Esophagus muscularis mucosa (tissue), 4 donors: ENCODE measurements at places on chromosomes 16 and 17.
A peak's percentile ranks its signal among the peaks of the same experiment; 100 is the strongest.

GRCh38 chr16:84361546-84361945, 6.8 kb upstream of the ATP2C2 start:
- DNase-seq = no peak

GRCh38 chr17:78925662-78926555, 722 bp upstream of the TIMP2 start:
- DNase-seq = peak; percentile 98

DNA sequence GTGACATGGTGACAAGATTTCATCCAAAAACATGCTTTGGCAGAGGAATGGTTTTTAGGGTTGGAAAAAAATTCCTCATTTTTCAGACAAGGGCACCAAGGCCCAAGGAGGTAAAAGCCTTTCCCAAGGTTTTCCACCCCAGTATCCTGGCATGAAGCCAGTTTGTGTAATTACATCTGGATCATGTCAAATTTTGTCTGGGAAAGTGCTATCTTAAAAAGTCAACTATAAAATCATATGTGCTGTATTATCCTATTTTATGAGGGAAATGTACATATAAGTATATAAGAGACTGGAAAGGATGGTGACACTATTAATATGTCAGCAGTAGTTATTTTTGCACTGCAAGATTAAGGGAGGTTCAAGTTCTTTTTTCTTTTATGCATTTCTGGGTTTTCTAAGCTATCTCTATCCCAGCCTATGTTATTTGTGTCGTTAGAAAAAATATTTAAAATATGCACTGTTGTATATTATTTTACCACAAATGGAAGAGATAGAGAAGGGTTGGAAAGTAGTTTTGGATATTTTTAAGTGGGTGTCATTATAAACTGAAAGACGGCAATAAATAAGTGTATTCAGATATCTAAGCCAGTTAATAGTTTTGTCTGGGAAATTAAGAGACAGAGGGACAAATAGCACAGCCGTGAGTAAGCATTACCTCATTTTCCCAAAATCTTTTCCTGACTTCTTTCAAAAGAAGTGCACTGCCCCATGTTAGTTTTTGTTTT, 13.5 kb upstream of the FBXO47 start:
- no peak for DNase-seq

GRCh38 chr17:12790249-12791106, 1.2 kb downstream of the ARHGAP44 start:
- no peak for DNase-seq

DNA sequence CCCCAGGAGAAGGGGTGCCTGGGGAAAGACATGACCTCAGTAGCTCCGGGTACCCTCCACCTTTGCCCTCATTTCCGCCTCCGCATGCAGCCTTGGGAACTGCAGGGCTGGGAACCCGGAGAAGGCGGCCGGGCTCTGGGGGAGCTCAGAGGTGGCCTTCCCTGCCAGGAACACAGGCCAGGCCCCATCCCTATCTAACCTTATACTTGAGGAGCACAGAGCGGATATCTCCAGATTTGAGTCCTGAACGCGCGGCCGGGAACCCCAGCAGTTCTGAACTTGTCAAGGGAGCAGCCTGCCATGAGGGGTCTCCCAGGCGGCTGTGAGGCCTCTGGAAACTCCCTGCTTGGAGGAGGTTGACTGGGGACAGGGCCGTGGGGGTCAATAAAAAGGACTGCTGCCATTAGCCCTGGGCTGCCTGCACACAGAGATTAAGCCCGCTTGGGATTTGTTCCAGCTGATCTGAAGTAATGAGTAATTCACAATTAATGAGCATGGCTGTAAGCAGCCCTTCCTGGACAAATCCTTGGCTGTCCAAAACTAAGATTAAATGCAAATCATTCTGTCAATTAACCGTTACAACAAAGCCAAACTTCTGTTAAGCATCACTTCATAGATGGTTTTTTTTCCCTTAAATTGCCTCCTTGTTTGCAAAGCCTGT, 26.3 kb upstream of the METRNL start:
- DNase-seq = no peak

- no peak for DNase-seq
These were observed 149.8 kb upstream of the IRX3 start for GRCh38 chr16:54436346-54436745.

GRCh38 chr17:46074540-46074939, 75.5 kb downstream of the STH start:
- no peak for DNase-seq

GRCh38 chr16:50126183-50126582, 26.9 kb upstream of the TENT4B start:
- DNase-seq = no peak

DNA sequence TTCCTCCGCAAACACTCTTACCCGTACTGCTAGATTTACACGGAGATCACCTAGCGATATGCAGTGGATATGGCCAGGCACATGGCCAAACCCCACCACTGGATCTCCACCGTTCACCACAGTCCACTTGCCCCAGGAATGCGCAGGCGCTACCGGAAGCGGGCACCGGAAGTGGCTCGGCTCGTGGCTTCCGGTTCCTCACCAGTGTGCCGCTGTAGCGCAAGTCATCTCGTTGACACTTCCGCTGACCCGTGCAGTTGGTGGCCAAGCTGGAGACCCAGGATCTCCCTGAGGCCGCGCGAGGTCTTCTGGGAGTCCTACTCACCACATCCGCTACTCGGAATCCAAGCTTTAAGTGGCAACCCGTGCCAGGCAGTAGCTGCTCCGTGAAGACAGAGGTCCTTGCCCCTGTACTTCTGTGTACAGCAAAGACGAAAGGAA, 11.5 kb downstream of the ZNF597 start:
- DNase-seq = no peak
